Sigmoid colon (tissue), 7 donors: ENCODE measurements at places on chromosomes 11 and 22. TPM values are rescaled to one million over a fixed set of nuclear protein-coding genes. Genes with fewer than 3 reads are reported as not detected.

WT1 gene
- polyA plus RNA-seq: 1.2 TPM

VWA5A gene
- 31.0 TPM for polyA plus RNA-seq

GRM5 gene
- polyA plus RNA-seq: not detected

OR52N4 gene
- polyA plus RNA-seq: 0.60 TPM

CYP2R1 gene
- 10.4 TPM for polyA plus RNA-seq

MFRP gene
- not detected for polyA plus RNA-seq

CLCF1 gene
- polyA plus RNA-seq: 0.92 TPM

FIBIN gene
- 6.0 TPM for polyA plus RNA-seq

WBP2NL gene
- 1.2 TPM for polyA plus RNA-seq

APOL5 gene
- polyA plus RNA-seq: not detected

PDGFB gene
- polyA plus RNA-seq: 1.4 TPM

BTBD18 gene
- not detected for polyA plus RNA-seq

CARD10 gene
- 31.8 TPM for polyA plus RNA-seq

FREY1 gene
- not detected for polyA plus RNA-seq

CASP1 gene
- 192 TPM for polyA plus RNA-seq

MTFP1 gene
- polyA plus RNA-seq: 21.0 TPM

CSF2RB gene
- polyA plus RNA-seq: 3.7 TPM

GSTT2B gene
- polyA plus RNA-seq: not detected

PVALB gene
- not detected for polyA plus RNA-seq

SNX32 gene
- not detected for polyA plus RNA-seq

XRRA1 gene
- polyA plus RNA-seq: 1.4 TPM

C11orf52 gene
- 17.8 TPM for polyA plus RNA-seq

OR8K3 gene
- not detected for polyA plus RNA-seq

ARVCF gene
- 6.0 TPM for polyA plus RNA-seq

EIF3F gene
- polyA plus RNA-seq: 540 TPM

F2 gene
- 0.13 TPM for polyA plus RNA-seq

MAPK8IP2 gene
- polyA plus RNA-seq: 0.23 TPM

MPEG1 gene
- 63.8 TPM for polyA plus RNA-seq

PLEKHA7 gene
- 41.3 TPM for polyA plus RNA-seq

IGSF22 gene
- polyA plus RNA-seq: not detected

B3GAT1 gene
- polyA plus RNA-seq: 0.63 TPM

MYBPC3 gene
- polyA plus RNA-seq: 1.4 TPM

TRIM49 gene
- not detected for polyA plus RNA-seq

RIMBP3C gene
- polyA plus RNA-seq: not detected

ZFTA gene
- 0.69 TPM for polyA plus RNA-seq

DDX10 gene
- 12.0 TPM for polyA plus RNA-seq

KREMEN1 gene
- 7.8 TPM for polyA plus RNA-seq

OR5B21 gene
- polyA plus RNA-seq: not detected

NOL12 gene
- polyA plus RNA-seq: 41.3 TPM
